ENCODE measurements at places on chromosomes 5 and 9. TPM values are rescaled to one million over a fixed set of nuclear protein-coding genes. Genes with fewer than 3 reads are reported as not detected.

DNA sequence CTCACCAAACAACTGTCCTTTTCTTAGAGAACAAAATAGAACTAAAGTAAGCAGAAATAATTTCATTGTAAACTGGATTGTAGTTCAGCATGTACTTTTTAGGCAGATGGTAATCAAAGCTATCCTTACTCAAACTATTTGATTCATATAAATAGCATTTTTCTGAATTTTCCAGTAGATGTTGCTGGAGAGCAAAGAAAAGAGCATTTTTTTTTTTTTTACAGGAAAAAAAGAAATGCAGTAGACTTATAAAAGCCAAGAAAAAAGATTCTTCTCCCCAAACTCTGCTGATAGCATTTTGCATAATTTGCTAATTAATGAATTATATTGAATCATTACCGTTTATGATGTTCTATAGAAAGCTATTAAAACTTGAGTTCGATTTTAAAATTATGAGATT, 715.3 kb upstream of the WWC1 start:
- no peak for DNase-seq

DNA sequence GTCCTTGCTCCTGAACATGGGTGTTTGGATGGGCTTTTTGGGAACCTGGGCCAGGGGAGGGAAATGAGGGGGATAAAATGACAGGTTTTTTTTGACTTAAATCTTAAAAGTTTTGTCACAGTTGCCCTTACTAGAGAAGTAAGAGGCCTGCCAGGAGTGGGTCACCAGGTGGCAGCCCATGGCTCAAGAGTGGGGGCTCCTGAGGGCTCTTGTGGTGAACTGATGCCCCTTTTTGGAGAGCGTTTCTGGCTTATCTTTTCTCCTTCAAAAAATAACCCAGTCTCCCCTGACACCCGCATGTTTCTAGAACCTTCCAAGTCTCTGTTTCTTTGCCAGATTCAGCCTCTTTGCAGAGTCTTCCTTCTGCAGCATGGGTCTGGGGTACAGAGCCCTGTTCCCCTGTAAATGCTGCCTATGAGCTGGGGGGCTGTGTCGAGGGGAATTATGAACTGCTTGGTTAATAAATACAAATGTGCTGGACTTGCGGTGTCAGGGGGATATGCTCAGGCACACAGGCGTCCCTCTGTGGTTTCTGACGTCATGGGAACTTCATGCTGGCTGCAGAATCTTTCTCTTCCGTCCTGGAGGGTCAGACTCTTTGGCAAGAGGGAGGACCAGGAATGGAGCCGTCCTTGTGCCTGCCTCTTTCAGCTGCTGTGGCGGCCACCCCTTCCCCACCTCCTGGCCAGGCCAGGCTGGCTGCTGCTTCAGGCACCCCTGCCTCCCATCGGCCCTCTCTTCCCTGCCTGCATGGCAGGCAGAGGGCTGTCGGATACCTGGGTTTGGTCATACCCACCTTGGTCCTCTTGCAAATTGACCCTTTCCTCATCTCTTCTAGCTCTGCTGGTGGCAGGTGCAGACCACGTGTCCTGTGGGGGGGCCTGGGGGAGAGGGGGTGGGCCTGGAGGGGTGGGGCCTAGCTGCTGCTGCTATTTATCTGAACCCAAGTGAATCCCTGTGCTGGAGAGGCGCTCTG, 30.1 kb downstream of the PTPA start:
- DNase-seq, result peak; percentile 54

- no peak for DNase-seq
Measured at GRCh38 chr5:176565760-176566288, 16.7 kb downstream of the CDHR2 start.

GRCh38 chr9:18585996-18586395, 112.0 kb downstream of the ADAMTSL1 start:
- no peak for DNase-seq

DNA sequence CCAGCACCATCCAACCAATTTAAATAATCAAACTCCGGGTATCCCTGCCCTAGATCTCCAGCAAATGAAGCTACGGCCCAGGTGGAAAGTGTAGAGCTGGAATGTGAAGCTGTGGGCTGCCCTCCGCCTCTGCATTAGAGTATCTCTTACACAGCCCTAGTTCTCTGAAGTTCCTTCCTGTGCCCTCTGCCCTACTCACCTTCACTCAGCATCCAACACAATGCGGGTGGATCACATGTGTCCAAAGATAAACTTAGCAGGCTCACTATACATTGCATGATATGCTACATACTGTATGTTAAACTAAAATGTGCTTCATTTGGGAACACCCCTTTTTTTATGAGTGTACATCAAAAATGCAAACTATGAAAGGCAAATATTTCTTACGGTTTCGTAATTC, 70.0 kb upstream of the RAD23B start:
- no peak for DNase-seq

DNA sequence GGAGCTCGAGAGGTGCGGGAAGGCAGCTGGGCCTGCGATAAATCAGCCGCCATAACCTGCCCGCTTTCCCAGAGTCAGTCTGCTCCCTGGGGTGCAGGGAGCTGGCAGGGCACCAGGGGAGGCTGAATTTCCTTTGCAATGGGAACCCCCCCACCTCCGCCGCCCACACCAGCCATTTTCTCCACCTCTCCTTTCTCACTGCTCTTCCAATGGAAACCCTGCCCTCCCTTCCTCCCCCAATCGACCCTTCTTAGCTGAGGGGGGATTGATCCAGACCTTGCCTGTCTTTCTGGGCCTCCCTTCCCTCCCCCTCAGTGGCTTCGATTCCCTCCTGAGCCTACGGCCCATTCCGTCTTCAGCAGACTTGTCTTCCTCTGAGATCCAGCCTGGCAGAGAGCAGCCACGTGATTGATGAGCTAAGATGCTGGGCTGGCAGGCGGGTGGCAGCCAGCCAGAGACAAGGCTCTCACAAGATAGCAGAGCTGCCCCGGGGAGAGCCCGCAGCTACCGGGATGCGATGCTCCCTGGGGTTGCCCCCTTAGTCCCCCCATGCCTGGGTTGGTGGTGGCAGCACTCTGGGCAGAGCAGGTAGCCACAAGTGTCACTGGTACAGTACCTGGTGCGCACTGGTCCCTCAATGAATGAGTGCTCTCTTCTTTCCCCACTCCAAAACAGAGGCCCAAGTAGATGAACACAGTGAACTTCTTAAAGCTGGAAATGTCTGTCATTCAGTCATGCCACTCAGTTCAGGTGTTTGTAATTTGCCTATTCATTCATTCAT, 53.7 kb upstream of the FABP6 start:
- peak; percentile 18 for DNase-seq

DNA sequence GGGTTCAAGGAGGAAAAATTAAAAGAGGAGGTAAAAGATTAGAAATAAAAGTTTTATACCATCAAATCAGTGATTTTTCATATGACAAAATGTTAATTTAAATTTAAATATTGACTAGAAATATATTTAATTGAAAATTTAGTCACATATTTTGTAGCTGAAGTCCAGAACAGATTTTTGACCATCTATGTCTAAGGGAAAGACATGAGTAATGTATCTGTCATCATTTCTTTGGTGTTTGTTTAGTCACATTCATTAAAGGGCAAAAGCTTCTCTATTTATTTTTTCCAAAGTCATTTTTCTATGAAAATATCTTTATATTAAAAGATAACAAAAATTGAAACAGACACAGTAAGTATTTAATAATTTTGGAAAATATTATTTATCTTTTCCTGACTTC, 252.0 kb upstream of the ISL1 start:
- DNase-seq, result no peak

- DNase-seq, result no peak
Measured at GRCh38 chr9:132078699-132079356, 839 bp downstream of the MED27 start.

DNA sequence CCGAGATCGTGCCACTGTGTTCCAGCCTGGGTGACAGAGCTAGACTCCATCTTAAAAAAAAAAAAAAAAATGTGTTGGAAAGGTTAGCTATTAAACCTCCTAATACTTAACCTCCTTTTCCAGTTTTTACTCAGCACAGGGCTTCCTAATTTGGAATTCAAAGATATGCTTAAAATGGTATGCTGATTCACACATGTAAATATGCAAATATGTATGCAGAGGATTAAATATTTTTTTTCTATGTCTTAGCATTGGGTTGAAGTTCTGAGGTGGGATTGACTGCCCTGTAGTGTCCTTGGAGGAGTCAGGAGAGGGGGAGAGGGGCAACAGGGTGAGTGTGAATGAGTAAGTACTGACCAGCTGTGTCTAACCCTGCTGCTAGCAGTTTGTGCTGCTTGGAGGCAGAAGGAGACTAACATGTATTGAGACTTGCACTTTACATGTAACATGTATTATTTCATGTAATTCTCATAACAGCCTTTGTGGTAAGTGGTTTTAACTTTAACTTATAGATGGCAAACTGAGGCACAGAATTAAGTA, 63.2 kb downstream of the SLC44A1 start:
- no peak for DNase-seq

DNA sequence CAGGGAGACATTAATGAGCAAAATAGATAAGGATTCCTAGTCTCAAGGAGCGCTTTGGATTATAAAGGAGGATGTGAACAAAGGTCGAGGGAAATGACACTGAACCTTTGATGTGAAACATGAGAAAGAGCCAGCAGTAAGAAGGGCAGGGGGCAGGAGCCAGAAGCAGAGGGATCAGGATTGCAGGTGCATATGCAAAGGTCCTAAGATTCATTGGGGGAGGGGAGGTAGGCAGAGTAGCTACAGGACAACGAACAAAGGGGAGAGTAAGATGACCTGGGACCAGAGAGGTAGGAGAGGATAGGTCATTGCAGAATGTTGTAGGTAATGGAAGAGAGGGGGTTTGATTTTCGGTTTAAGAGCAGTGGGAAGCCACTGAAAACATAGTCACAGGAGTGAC, 129.2 kb upstream of the TRPM3 start:
- DNase-seq, result no peak

DNA sequence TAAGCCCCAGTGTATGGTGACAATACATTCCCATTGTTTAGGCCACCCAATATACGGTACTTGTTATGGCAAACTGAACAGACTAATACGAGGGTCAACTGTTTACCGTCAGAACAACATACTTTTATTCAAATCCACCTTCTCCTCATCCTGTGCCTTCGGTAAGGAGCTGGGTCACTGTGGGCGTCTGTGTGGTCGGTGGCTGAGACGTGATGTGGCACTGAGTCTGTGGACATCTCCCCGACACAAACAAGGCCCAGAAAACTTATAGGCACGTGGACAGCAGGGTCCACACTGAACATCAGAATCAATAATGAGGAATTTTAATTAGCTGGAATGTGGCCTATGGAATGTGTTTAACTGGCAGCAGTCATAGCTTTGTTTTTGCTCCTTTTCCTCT, 154.3 kb upstream of the IRX2 start:
- no peak for DNase-seq

- no peak for DNase-seq
Measured at GRCh38 chr9:115777610-115778009, 376.0 kb upstream of the PAPPA start.

DNA sequence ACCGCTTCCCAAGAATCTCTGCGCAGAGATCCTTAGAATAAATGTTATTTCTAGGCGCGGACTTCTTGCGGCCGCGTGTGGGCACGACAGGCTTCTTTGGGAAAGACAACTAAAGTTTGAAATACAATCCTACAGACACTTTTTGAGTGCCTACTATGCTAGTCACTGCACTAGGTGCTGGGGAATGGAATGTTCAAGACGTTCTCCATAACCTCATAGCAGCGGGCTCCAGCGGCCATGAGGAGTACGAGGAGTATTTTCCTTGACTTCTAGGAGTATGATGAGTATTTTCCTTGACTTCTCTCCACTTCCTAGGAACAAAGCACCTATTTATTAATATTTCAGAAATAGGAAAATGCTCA, 636 bp upstream of the PWWP2A start:
- no peak for DNase-seq

GRCh38 chr5:77086368-77086688, 757 bp downstream of the ZBED3 start:
- DNase-seq, result no peak

GRCh38 chr5:149229298-149229937, 42.2 kb upstream of the AFAP1L1 start:
- no peak for DNase-seq

DNA sequence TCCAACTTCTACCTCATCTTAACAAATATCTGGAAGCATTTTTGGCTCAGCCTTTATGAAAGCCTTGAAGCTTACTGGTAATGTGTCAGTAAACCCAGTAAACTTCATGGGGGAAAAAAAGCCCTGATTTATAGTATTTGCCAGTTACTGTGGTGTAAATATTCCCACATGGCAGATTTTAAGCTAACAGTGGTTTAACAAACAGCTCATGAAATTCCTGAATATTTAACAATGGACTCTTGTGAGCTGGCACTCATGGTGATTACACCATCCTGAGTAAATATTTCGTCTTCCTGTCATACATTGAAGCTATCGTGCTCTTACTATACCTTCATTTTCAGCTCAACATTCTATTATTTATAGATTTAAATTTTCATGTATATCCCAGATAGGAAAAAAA, 57.0 kb upstream of the ACOT12 start:
- no peak for DNase-seq

The CFAP77 gene
- total RNA-seq, result not detected

The MYMK gene
- total RNA-seq, result not detected

The CSF2 gene
- total RNA-seq, result not detected

The PCDHA13 gene
- total RNA-seq, result not detected

The NTRK2 gene
- total RNA-seq, result 1.7 TPM

The NKD2 gene
- not detected for total RNA-seq

The MARVELD2 gene
- total RNA-seq, result 2.6 TPM

The SLC4A9 gene
- total RNA-seq, result not detected

The ANKRD55 gene
- not detected for total RNA-seq

The SLCO6A1 gene
- not detected for total RNA-seq

The OR1K1 gene
- not detected for total RNA-seq

Measured in gastrocnemius medialis (tissue), 4 donors.